Nephron progenitor cell (in vitro differentiated cells): ENCODE measurements at places on chromosomes 2 and 18.

- DNase-seq = no peak
These were observed 60.4 kb downstream of the SNTG2 start for GRCh38 chr2:1011006-1011405.

DNA sequence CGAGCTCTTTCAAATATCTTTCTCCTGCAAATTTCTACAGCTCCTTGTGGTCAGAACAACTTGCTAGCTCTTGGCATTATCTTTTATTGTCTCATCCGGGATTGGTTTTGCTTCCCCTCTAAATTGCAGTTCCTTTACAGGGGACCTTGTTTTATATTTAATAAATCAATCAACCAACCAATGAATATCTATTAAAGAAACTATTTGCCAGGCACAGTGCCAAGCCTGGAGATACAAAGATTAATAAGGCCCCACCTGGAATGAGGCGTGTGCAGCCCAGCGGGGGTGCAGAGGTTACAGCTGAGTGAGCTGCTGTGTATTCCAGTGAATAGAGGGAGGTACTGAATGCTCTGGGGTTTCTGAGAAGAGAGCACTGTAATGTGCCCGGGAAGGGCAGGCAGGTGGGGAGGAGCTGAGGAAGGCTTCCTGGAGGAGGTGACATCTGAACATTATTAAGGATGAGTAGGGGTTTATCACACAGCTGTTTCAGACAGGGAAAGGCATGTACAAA, 51.8 kb downstream of the LIPG start:
- no peak for DNase-seq

- DNase-seq = no peak
These were observed at the start of gene CPO for GRCh38 chr2:206939340-206939739. TSS of gene CPO (plus strand) at chr2:206939518. CDS start at chr2:206939600, 82 bp downstream.

DNA sequence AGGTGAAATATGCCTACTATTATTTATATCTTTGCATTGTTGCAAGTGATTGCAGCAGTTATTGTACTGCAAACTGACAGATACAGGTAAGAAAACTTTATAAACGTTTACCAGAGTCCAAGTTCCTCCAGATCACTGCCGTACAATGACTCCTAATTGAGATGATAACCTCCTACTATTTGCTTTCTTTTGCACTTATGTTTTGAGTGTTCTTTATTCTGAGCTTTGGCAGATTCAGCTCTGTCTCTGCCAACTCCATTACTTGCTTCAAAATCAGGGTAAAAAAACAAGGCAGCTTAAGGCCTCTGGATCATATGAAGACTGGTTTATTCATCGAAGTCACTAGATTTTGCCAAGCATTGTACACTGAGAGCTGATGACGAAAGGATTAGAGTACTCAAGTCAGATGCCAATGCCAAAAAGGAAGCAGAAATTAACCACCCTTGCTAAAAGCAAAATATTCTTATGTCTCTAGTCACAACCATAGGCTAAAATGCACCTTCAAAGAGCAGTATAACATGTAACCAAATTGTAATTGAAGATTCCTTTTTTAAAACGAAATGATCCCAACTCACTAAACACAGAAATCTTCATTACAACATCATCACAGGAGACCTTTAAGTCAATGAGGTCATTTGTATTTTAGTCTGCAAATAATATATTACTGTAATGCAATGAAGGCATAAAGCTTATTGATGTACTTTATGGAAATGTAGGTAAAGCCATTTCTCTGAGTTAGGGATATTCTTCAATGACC, 10.5 kb upstream of the IKZF2 start:
- DNase-seq = no peak

GRCh38 chr18:56579451-56579850, 58.9 kb downstream of the TXNL1 start:
- no peak for DNase-seq
